ENCODE measurements at places on chromosomes 3 and 15.

- no peak for DNase-seq
Measured at GRCh38 chr3:141677701-141678100, 60.4 kb upstream of the RNF7 start.

DNA sequence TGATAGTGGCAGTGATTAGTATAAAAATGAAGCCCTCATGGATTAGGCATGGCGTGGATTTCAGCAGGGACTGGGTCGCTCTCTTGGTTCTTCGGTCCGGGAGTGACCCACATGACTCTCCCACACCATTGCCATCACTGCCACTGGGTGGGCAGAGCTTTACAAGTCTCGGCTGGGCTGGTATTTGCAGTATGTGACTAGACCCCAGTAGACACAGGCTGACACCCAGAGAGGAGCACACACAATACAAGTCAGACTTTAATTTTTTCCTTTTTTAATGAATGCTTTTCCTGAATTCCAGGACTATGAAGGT, 1.5 kb downstream of the SV2B start:
- no peak for DNase-seq

GRCh38 chr3:159150180-159150579, 348.3 kb downstream of the MFSD1 start:
- DNase-seq, result no peak

- no peak for DNase-seq
Measured at GRCh38 chr3:100865442-100865841, 127.8 kb downstream of the ABI3BP start.

GRCh38 chr3:48999085-48999858, 7.9 kb upstream of the WDR6 start:
- DNase-seq, result no peak

DNA sequence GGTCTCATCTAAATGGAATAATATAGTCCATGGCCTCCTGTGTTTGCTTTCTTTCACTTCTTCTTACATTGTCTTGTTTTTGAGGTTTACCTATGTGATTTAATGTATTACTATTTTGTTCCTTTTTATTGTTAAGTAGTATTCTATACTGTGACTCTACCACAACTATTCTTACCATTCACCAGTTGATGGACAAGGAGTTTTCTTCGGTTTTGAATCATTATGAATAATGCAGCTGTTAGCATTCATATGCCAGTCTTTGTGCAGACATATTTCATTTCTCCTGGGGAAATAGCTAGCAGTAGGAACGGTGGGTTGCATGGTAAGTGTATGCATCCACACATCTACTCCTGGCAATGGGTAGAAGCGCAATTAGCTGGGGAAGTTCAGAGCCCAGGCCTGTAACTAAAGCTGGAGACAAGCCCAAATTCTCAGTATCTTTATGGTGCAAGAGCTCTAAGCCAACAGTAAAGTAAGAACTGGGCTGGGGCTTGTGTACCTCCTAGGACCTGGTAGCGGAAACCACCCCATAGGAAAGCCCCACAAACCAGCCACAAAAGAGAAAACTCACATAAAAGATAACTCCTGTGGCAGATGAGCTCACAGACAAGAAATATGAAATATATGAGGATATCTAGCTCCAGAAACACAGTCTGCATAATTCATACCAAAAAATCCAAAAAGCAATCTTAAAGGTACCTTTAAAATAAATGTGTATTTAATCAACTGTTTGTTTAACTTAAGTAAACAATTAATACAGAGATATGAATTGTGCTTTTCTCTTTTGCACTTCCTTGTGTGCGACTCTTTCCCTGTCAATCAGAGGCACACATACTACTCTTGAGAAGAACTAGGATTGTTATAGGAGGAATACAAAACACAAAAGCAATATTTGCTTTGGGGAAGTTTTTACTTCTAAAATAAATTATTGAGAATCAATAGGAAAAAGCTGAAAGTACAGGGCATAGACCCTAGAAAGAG, 2.7 kb upstream of the CSTA start:
- no peak for DNase-seq

All from NCI-H524 (cell line).